AG08395 (cell line): ENCODE measurements at places on chromosomes 6 and 20.
A peak's percentile ranks its signal among the peaks of the same experiment; 100 is the strongest.

DNA sequence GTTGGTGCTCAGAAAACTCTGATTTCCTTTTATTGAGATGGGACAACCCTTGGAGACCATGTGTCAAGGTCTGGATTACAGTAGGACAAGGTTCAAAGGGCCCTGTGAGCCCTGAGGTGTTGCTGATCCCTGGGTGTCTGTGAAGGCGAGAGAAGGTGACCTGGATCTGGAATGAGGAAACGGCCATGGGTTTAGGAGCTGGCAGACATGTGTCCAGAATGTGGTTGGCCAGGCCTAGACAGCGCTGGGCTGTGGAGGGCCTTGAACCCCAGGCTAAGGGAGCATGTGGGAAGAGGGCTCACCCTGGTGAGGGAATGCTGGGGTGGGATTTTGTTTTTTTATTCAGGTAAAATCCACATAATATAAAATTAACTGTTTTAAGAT, 24.9 kb downstream of the PCMTD2 start:
- DNase-seq, result no peak

- DNase-seq, result no peak
Observed at GRCh38 chr20:32908334-32909292, 49.9 kb downstream of the EFCAB8 start.

- DNase-seq, result no peak
Observed at GRCh38 chr20:48845721-48846306, 18.0 kb upstream of the PREX1 start.

GRCh38 chr6:45791211-45792168, 224.2 kb downstream of the CLIC5 start:
- DNase-seq, result peak; percentile 74

DNA sequence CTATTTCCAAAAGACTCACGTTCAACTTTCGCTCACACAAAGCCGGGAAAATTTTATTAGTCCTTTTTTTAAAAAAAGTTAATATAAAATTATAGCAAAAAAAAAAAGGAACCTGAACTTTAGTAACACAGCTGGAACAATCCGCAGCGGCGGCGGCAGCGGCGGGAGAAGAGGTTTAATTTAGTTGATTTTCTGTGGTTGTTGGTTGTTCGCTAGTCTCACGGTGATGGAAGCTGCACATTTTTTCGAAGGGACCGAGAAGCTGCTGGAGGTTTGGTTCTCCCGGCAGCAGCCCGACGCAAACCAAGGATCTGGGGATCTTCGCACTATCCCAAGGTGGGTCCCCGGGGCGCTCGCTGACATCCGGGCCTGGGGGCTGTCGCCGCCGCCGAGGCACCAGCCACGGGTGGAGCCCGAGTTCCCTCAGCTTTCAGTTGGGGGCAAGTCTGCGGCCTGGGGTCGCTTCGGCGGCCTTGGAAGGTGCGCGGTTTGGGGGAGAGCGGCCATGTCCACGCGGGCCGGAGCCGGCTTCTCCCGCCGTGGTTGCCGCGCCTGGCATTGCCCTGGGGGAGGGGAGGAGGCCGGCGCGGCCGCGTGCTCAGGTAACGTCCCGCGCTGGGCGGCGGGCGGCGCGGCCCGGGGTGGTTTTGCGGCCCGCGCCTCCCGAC, 429 bp downstream of the AMD1 start:
- DNase-seq, result no peak
